ENCODE measurements at places on chromosomes 16 and 17.
A peak's percentile ranks its signal among the peaks of the same experiment; 100 is the strongest.

- DNase-seq: no peak
These were observed 190.7 kb downstream of the FOXL1 start for GRCh38 chr16:86768999-86769398.

DNA sequence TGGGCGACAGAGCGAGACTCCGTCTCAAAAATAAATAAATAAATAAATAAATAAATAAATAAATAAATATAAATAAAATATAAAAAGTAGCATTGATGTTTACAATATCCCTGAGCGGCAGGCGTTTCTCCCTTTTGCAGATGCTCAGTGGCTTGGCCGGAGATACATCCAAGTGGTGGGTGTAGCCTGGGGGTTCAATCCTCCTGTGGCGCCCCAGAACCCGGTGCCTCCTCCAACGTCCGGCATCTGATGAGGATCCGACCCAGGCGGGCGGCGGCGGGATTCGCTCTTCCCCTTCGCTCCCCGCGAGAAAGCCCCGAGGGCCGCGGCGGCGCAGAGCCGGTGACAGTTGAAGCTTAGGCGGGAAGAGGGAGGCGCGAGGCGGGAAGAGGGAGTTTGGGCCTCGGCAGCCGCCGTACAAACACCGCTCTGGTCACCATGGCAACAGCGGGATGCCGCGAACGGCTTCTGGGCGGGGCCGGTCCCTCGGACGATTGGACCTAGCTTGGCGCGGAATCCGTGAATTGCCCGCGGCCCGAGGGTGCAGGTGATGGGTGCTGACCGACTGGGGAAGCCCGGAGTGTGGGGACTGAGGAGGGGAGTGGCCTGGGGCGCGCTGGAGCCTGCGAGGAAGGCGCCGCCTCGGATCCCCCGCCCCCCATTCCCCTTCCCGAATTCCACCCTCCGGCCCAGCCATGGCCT, 12.7 kb upstream of the ALDOA start:
- peak; percentile 94 for DNase-seq

- DNase-seq: no peak
These were observed 106.6 kb downstream of the AIPL1 start for GRCh38 chr17:6328279-6328678.

DNA sequence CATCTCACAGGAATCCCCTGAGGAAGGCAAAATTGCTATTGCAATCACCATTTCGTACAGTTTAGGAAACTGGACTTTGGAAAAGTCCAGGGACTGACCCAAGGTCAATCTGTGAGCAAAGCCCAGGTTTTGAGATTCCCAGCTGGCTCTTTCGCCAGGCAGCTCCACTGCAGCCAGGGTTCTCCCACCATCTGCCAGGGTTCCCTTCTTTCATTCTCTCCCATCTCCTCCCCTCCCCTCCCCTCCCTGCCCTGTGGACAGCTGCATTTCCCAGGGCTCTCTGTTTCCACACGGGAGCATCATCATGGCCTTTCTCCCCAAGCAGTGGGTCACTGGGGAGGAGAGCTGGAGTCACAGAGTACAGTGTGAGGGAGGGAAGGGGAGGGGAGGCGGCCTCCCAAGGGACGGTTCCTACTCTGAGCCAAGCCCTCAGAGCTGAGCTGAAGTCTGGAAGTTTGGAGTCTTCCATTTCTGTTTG, 11.9 kb upstream of the GSDMA start:
- DNase-seq: no peak

- no peak for DNase-seq
These were observed 35.8 kb downstream of the ZDHHC7 start for GRCh38 chr16:84975522-84975921.

- no peak for DNase-seq
These were observed 6.7 kb upstream of the KRT31 start for GRCh38 chr17:41404024-41404671.

GRCh38 chr16:83550183-83550569, 257.6 kb upstream of the HSBP1 start:
- DNase-seq: peak; percentile 29

- no peak for DNase-seq
These were observed 11.4 kb downstream of the SCGB1C2 start for GRCh38 chr17:148757-149156.

GRCh38 chr16:31323959-31324629, 30.9 kb upstream of the ITGAX start:
- no peak for DNase-seq

GRCh38 chr17:58224315-58224714, 5.3 kb upstream of the MKS1 start:
- DNase-seq: no peak

DNA sequence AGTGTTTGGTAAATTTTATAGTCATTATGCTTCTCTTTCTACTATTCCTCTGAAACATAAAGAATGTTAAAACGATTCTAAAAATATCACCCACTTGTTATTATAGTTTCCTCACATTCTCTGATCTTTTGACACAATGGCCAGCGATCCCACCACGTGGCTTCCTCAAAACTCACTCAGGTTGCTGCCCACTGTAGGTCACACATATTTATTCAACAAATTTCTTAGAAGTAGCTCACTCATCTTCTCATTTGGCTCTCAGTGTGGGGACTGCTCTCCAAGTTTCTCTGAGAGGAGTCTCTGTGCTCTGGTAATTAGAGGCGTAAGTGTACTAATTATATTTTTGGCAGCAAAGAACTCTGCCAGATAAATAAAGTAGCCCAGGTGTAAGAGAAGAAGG, 465.4 kb downstream of the CDH11 start:
- DNase-seq: no peak

DNA sequence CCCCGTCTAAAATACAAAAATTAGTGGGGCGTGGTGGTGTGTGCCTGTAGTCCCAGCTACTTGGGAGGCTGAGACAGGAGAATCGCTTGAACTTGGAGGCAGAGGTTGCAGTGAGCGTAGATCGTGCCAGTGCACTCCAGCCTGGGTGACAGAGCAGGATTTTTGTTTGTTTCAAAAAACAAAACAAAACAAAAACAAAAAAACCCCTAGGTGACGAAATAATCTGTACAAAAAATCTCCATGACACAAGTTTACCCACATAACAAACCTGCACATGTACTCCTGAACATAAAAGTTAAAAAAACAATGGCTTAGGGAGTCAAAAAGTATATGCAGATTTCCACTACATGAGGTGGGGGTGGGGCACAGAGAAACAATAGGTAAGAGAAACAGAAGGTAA, 140.5 kb upstream of the ASIC2 start:
- no peak for DNase-seq

DNA sequence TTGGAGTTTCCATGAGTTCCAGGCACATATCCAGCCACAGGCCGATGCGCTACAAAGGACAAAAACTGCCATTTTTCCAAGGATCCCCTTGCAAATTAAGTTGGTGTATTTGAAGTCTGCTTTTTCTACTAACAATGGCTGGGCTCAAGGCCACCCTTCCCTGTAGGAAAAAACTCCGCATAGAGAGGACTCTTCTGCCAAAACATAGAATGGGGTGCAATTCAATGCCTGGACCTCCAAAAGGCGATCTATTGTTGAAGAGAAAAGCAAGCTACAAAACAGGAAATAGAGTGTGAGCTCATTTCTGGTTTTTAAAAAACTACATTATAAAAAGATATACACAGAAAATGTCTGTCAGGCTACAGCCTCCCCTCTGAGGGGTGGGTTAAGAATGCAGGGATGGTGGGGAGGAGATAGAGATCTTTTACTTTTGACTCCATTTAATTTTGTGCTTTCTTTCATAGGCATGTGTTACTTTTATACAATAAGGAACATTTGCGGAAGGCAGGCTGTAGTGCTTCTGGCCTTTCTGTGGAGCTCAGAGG, 22.9 kb upstream of the PRSS54 start:
- no peak for DNase-seq

GRCh38 chr16:68468842-68469241, 20.5 kb upstream of the SMPD3 start:
- DNase-seq: no peak

DNA sequence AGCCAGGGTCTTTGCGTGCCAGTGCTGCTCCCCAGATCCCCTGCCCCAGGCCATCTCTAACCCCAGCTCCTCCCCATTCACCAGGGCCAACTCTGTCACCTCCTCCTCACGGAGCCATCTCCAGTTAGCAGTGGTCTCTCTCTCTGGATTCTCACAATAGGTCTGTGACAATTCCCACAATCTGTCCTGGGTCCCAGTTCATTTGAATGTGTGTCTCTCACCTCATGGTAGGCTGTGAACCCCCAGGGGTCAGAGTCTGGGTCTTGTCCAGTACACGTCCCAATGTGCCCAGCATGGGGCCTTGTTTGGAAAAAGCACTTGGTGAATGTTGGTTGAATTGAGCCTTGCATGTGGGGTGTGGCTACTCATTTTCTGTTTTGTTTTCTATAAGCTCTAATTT, 205.3 kb downstream of the PHKB start:
- no peak for DNase-seq

DNA sequence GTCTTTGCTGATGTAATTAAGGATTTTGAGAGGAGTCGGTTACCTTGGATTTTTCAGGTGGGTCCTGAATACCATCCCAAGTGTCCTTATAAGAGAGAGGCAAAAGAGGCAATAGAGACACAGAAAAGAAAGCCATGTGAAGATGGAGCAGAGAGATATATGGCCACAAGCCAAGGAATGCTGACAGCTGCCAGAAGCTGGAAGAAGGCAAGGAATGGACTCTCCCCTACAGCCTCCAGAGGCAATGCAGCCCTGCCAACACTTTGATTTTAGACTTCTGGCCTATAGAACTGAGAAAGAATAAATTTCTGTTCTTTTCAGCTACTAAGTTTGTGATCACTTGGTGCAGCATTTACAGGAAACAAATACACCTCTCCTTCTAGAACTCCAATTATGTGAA, 8.2 kb upstream of the RNFT1 start:
- no peak for DNase-seq

DNA sequence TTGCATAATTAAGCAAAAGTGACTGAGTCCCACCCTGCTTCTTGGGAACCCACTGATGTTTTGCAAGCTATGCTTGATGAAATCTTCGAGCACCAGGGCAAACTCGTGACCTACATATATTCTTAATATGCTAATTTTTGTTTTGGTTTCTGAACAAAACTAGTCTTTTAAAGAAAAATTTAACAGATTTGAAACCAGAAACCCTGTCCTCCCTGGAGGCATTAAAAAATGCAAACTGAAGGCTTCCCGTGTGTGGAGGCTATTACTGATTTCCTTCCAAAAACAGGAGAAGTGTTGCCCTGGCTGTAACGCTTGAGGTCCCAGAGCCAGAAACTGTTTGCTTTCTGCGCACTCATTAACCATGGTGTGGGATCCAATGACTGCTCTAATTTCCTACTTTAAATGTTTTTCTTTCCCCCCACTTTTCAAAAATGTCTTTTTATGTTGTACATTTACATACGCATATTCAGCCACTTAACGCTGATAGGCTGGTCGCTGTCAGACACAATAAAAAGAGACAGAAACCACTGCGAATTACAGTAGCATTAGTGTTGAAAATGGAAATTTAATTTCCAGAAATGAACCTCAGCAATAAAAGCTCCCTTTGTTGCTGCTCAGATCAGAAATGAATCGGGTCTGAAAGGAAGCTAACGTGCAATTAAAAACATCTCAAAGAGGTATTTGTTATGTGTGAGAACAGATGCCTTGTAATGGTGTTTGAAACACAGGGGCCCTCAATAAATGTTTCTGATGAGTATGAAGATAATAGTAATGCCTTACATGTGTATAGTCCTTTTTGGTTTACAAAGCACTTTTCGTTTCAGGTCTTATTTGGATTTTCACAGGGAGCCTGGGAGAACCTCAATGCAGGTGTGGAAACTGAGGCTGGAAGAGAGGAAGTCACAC, 39.9 kb upstream of the IRX6 start:
- no peak for DNase-seq
